ENCODE measurements at places on chromosomes 6 and 20. TPM values are rescaled to one million over a fixed set of nuclear protein-coding genes. Genes with fewer than 3 reads are reported as not detected.

Gene LPA
- total RNA-seq = 0.21 TPM

Gene MCCD1
- total RNA-seq = not detected

Gene GPR63
- 0.95 TPM for total RNA-seq

Gene HLA-F
- total RNA-seq = 7.5 TPM

GRCh38 chr20:5833309-5833941 lies 83.2 kb downstream of the SHLD1 start:
- DNase-seq = no peak

DNA sequence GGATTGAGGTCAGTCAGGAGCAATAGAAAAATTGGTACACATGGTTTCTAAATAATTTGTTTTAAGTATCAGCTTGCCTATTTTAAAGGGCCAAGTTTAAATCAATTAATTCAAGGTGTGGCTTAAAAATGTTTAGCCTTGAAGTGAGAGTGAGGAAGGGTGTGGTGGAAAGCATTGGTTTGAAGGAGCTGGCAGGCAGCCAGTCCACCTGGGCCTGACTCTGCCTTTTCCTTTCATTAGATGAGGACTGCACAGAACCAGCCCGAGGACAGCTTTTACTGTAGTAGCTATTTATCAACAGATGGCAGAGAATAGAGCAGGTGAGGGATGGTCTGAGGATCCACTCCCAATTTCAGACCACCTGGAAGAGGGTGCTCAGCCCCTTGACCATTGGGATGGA lies 42.4 kb downstream of the DHX35 start:
- DNase-seq = no peak

Measured in Panc1 (cell line).